NCI-H2081 treated with DMSO at 0.1 percent for 48 hours (cell line): ENCODE measurements at places on chromosomes 13 and 19.

GRCh38 chr19:49567861-49568441 is 12.4 kb downstream of the NOSIP start:
- no peak for DNase-seq

DNA sequence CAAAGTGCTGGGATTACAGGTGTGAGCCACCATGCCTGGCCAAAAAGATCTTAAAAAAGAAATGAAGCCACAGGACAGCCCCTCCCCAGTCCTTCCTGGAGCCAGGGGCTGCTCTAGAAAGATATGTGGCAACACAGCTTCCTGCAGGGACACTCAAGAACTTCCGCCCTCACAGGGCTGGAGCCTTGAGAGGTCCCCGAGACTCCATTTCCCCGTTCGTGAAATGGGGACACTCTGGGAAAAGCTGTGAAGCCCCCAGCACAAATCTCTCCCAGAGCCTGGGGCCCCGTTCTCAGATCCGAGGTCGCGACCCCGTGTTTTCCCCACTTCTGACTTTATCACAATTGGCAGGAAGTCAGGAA is 2.5 kb upstream of the GPX4 start:
- no peak for DNase-seq

- no peak for DNase-seq
Observed at GRCh38 chr13:26531742-26532141, 25.7 kb upstream of the WASF3 start.

- no peak for DNase-seq
Observed at GRCh38 chr13:111539252-111539651, 218.8 kb downstream of the TEX29 start.
